ENCODE measurements at places on chromosomes 5 and 9.

GRCh38 chr9:28034242-28034641, 461.0 kb upstream of the C9orf72 start:
- H3K27ac ChIP-seq, result no peak overlapping the region
- no peaks in the 10 kb centered on the region for H3K27me3 ChIP-seq
- H3K4me1 ChIP-seq, result no peaks in the 10 kb centered on the region
- no peaks in the 10 kb centered on the region for H3K36me3 ChIP-seq
- no peak overlapping the region for H3K4me3 ChIP-seq
- DNase-seq, result no peak

GRCh38 chr9:7287986-7288385, 511.6 kb downstream of the DMAC1 start:
- no peak overlapping the region for H3K27ac ChIP-seq
- DNase-seq, result no peak
- no peaks in the 10 kb centered on the region for H3K4me1 ChIP-seq
- H3K4me3 ChIP-seq, result no peak overlapping the region

- H3K36me3 ChIP-seq, result no peaks in the 10 kb centered on the region
- no peaks in the 10 kb centered on the region for H3K27me3 ChIP-seq
- peaks cover 7% of the 10 kb centered on the region for H3K4me1 ChIP-seq
- no peak overlapping the region for H3K27ac ChIP-seq
- H3K4me3 ChIP-seq, result no peak overlapping the region
- DNase-seq, result no peak
Observed at GRCh38 chr5:14189680-14190079, 46.5 kb downstream of the TRIO start.

DNA sequence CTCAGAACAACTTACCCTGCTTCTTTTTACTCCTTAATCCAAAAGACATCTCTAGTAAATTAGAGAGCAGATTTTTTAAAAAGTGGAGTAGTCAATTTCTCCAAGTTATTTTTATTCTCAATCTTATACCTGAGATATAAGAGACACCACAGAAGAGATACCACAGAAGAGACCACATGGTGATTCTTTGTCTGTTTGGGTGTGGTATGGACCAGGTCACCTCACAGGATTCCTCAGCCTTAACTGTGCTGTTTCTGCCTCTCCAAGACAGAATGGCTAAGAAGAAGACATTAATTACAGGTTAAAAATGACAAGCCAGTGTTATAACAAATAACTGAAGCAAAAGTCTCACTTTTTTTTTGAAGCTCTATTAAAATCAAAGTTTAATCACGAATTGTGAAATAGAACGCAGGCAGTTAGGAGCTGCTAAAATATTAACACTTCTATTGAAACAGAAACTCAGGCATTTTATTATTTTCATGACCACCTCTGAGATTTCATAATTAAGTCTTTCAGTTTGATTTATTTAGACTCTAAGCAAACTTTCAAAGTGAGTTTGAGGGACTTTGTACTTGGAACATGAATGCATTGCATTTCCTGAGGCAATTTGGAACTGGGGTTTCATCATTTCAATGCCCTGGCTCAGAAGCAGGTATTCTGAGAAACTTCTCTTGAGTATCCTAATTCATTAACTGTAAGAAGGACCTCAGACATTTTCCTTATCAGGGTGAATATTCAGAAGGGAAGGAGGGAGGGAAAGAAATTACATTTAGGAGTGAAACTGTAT, 280.7 kb downstream of the KCTD16 start:
- peaks cover 8% of the 10 kb centered on the region for H3K4me1 ChIP-seq
- H3K27me3 ChIP-seq, result no peaks in the 10 kb centered on the region
- no peak overlapping the region for H3K4me3 ChIP-seq
- no peaks in the 10 kb centered on the region for H3K36me3 ChIP-seq

DNA sequence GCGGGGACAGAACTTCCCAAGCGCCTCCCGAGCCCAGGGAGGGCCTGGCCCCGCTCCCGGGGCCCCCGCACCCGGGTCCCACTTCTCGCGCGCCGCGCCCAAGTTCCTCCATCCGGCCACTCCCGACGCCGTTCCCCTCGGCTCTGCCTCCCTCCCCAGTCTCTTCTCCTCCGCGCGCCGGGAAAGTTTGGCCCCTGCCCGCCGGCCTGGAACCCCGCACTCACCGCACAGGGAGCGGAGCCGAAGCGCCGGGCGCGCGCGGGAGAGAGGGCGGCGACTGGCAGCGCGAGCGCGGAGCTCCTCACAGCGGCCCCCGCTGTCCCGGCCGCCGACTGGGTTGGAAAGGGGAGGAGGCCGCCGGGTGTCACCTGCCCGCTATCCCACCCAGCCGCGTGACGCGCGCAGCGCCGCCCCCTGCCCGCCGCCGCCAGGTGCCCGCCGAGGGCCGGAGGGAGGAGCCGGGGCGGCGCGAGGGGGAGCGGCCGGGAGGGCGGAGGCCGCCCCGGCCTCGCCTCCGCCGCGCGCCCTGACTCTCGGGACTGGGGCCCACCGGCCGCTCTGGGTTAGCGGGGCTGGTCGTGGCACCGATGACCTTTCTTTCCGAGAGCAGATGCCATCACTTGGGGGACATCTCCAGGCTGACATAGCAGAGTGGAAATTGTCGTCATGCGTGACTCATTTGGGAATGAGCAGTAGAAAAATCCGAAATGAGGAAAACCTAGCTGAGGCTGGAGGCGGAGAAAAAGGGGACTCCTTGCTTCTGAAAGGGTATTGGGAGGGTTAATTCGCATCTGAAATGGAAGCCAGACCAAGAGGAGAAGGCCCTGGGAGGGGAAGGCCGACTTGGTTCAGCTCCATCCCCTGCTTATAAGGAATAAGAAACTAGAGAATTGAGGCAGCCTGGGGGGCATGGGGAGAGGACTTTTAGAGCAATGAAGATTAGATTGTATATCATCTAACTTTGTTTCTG, at the start of gene ELOVL7:
ELOVL7 (minus strand) TSS at position 334 of the 970 bp plus-strand sequence. CDS start 56,872 bp downstream, outside the sequence.
- DNase-seq, result peak; percentile 90
- peaks cover 5% of the 10 kb centered on the region for H3K27me3 ChIP-seq
- H3K27ac ChIP-seq, result peak within 1 kb of the TSS; percentile 37
- H3K36me3 ChIP-seq, result no peaks in the 10 kb centered on the region
- H3K4me3 ChIP-seq, result peak within 1 kb of the TSS; percentile 78

GRCh38 chr9:21336457-21336856, 1.3 kb upstream of the KLHL9 start:
- H3K4me1 ChIP-seq, result peaks cover 16% of the 10 kb centered on the region
- no peak overlapping the region for H3K27ac ChIP-seq
- H3K36me3 ChIP-seq, result no peaks in the 10 kb centered on the region
- DNase-seq, result no peak
- no peak overlapping the region for H3K4me3 ChIP-seq
- H3K27me3 ChIP-seq, result no peaks in the 10 kb centered on the region

GRCh38 chr9:93427655-93428379, 23.7 kb upstream of the FAM120A start:
- H3K4me3 ChIP-seq, result no peak overlapping the region
- H3K4me1 ChIP-seq, result no peaks in the 10 kb centered on the region
- no peaks in the 10 kb centered on the region for H3K27me3 ChIP-seq
- DNase-seq, result no peak

- H3K4me3 ChIP-seq, result no peak overlapping the region
- H3K27me3 ChIP-seq, result peaks cover 5% of the 10 kb centered on the region
- DNase-seq, result no peak
- no peaks in the 10 kb centered on the region for H3K4me1 ChIP-seq
Observed at GRCh38 chr9:130333041-130333711, 67.6 kb downstream of the HMCN2 start.

GRCh38 chr5:157793301-157793700, 49.8 kb downstream of the LSM11 start:
- DNase-seq, result no peak
- no peak overlapping the region for H3K27ac ChIP-seq
- no peaks in the 10 kb centered on the region for H3K27me3 ChIP-seq
- H3K36me3 ChIP-seq, result peaks cover 4% of the 10 kb centered on the region

All from kidney (tissue), 22 donors.